ENCODE measurements at places on chromosomes 5 and 9.

DNA sequence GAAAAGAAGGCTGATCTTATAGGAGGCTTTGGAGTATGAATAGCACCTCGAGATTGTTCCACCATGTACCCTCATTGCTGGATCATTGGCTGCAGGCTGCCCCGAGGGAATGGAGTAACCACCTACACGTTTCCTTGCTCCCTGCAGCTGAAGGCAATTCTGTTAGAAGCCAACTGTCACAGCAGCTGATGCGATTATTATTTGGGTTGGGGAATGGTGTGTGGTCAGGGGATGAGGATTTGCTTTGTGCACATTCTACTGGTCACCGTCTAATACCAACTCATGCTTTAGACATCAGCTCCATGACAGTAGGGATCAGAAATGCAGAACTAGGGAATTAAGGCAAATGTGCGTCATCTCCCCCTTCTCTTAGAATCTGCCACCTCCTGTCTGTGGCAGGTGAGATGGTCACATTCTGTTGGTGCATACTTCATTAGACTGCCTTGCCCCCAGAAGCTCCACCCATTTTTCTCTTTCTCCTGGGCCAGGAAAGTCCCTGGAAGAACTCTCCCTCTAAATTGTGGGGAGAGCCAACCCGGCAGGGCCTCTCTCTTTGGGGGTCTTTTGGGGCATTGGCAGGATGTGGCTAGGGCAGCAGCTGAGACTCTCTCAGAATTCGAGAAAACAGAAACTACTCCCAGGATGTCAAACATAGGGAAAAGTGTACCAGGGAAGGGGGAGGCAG, 32.8 kb downstream of the NEUROG1 start:
- no peak for DNase-seq

- DNase-seq: no peak
These were observed 2.2 kb downstream of the DCP2 start for GRCh38 chr5:112978836-112979235.

DNA sequence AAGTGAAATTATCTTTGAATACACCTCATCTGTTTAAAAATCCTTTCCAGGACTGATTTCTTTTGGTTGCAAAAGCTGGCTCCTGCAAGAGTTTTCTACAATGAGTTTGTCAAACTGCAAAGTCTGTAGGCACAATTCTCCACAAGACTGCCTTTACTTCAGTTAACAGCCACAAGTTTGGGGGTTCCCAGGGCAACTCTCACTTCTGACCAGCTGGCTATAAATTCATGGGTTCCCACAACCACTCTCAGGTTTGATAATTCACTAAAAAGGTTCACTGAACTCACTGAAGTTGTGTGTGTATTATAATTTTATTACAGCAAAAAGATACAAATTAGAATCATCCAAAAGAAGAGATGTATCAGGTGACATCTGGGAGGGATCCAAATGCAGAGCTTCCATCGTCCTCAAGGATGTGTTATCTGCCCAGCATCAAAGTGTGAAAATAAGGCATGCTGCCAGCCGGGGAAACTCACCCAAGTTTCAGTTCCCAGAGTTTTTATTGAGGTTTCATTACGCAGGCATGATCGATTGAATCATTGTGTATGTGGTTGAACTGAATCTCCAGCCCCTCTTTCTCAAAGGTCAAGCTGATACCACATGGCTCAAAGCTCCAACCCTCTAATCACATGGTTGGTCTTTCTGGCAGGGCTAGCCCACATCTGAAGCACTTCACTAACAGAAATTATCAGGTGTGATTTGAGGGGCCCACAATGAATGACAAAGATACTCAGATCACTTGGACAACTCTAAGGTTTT, 19.0 kb upstream of the PSIP1 start:
- no peak for DNase-seq

- DNase-seq: no peak
These were observed 21.4 kb downstream of the GARNL3 start for GRCh38 chr9:127285965-127286364.

DNA sequence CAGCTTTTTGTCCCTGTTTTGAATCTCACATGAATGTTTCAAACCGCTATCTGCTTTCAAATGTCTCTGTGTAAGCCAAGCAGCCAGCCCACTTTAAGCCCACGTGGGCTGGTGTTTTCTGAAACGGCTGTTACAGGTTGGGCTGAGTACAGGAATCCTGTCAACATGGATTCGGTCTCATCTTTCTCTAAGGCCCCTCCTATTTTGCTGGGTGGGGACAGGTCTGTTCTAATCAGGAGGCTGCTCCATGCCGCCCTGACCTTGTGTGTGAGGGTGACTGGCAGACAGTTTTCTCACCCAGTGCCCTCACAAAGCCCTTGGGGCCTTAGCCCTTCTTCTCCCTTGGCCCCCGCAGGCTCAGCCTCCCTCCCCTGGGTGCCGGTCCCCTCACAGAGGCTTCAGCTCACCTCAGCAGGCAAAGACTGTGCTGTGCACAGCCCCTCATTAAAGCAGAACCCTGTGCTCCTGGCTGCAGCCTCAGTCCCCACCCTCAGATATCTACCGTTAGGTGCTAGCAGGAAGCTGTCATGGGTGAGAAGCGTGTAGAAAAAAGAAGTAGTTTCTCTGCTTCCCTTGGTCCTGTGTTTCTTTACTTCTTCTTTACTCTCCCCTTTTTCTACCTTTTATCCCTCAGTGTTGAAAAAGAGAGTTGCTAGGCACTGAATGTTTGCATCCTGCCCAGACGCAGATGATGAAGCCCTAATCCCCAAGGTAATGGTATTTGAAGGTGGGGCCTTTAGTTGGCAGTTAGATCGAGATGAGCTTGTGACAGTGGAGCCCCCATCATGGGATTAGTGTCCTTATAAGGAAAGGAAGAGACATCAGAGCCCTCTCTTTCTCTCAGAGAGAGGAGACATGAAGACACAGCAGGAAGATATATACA, 205.7 kb downstream of the ADAMTS12 start:
- no peak for DNase-seq

DNA sequence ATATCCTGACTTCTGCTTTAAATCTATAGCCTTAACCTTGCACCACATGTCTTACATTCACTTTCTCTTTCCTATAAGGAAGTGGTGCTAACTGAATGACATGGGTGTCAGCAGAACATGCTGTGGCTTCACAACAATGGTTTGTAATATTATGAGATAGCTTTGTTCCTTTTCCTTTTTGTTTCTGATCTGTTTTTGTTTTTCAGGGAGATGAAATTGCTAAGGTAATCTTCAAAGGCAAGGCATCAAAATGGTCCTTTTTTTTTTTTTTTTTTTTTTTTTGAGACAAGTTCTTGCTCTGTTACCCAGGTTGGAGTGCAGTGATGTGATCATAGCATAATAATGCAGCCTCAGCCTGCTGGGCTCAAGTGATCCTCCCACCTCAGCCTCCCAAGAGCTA, 53.6 kb upstream of the RANBP6 start:
- DNase-seq: peak; percentile 68

GRCh38 chr9:126211441-126212074, 115.1 kb upstream of the MVB12B start:
- DNase-seq: no peak

DNA sequence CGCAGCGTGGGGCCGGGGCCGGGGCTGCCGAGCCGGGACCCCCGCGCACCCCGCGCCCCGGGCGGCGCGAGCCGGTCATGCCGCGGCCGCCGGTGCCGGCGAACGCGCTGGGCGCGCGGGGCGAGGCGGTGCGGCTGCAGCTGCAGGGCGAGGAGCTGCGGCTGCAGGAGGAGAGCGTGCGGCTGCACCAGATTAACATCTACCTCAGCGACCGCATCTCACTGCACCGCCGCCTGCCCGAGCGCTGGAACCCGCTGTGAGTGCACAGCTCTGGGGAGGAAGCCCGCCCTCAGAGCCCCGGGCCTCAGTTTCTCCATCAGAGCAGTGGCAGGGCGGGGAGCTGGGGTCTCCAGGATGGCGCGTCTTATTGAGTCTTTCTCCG, 335 bp downstream of the GALNT12 start:
- peak; percentile 22 for DNase-seq

DNA sequence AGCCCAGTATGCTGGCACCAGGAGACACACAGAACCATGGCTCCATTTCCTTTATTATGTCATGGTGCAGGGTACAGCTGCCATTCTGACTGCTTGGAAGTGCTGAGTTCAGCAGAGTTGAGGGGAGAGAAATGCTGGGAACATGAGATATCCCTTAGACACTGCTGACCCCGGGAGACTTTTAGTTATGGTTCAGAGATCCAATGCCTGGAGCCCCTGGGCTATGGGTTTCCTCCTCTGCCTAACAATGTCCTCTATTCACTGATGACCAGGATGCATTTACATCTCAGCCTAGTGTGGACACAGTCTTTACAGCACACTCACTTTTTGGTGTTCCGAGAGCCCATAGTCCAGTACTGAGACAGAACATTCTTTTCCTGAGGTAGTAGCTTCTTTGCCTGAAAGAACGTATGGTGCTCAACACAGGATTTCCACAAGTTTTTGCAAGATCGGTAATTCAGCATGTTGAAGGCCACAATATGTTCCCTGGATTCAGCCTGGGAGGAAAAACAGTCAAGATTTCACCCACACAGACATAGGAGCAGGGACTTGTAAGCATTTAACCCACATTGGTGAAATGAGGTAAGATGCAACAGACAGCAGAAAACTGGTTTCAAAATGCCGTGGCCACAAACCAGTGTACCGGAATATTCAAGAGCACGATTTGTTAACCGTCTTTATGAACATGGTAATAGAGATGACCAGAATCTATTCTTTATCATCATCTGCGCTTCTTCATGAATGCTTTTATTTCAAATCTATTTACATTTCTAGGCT, 71.3 kb downstream of the PTPN3 start:
- DNase-seq: no peak

GRCh38 chr5:57166276-57166675, 7.6 kb upstream of the GPBP1 start:
- no peak for DNase-seq

DNA sequence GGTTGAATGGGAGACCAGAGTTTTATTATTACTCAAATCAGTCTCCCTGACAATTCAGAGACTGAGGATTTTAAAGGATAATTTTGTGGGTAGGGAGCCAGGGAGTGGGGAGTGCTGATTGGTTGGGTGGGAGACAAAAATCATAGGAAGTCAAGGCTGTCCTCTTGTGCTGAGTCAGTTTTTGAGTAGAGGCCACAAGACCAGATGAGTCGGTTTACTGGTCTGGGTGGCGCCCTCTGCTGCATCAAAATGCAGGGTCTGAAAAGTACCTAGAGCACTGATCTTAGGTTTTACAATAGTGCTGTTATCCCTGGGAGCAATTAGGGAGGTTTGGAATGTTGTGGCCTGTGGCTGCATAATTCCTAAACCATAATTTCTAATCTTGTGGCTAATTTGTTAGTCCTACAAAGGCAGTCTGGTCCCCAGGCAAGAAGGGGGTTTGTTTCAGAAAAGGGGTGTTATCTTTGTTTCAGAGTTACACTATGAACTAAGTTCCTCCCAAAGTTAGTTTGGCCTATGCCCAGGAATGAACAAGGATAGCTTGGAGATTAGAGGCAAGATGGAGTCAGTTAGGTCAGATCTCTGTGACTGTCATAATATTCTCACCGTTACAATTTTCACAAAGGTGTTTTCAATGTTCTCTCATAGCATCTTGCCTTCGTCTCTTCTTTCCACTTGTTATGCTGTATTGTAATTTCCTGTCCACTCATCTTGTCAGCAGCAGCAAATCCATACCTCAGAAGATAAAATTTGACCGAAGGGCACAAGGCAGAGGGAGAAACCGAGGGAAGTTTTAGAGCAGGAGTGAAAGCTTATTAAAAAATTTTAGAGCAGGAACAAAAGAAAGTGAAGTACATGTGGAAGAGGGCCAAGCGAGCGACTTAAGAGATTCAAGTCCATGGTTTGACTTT, 59.2 kb upstream of the CLINT1 start:
- DNase-seq: peak; percentile 56

Data from CD4-positive, alpha-beta T cell treated with Interleukin-21 for 1 hour (primary cell).